ENCODE measurements at places on chromosomes 11 and 22.

DNA sequence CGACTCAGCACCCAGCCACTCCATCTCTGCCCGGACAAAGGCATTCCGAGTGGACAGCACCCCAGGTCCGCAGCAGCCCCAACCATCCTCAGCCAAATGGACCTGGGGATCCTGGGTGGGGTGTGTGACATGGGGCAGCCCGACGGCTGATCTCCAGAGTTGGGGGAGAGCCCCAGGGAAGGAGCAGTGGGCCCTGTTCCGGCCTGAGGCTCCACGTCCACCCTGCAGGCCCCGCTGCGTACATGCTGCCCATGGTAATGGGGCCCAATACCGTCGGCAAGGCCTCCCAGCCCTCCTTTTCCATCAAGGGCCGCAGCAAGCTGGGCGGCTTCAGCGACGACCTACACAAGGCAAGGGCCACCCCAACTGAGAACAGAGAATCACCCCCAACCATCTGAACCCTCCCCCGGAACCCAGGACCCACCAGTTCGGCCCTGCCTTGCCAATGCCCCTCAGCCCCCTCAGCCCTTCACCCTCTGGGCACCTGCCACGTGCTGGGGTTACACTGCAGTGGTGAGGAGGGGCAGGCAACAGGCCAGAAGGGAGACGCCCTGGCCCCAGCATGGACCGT lies 5.4 kb downstream of the SCGB1C1 start:
- DNase-seq = no peak

DNA sequence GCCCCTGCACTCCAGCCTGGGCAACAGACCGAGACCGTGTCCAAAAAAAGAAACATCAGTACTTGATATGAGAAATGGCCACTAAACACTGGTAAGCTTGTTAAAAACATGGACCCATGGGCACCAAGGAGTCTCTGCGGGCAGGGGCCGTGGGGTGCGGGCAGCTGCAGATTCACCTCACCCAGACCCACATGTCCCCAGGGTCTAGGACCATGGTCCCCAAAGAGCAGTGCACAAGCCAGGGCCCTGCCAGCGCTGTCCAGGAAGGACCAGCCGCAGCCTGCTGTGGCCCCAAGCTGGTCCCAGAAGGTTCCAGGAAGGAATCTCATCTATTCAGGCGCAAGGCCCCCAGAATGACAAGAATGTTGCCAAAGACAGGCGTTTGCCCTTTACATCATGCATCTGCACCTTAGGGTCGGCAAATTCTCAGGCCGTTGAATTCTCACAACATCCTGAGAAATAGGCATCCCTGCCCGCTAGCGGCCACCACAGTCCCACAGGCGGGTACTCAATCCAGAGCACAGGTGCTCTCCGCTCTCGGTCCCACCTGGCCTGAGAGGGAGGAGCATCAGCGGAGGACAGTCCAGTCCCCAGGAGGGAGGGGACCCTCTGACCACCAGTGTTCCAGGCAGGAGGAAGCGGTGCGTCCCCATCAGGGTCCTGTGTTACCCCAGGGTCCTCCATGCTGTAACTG lies 9.5 kb downstream of the YPEL1 start:
- DNase-seq = no peak

DNA sequence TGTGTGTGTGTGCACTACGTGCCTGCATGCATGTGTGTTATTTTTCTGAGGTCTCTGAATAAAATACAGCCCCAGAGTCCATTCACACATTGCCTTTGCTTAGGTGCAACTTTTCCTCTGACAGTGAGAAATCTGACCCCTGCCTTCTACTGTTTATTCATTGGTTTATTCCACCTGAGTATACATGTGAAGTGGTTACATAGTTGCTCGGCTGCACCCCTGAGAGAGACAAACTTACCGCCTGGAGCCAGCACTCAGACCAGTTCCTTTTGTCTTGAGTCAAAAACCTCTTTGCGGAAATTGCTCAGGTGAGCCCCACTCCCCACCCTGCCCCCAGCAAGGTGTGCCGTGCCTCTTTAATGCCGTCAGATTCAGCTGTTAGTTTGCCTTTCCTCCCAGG lies 363.6 kb downstream of the BRD1 start:
- DNase-seq = no peak

- DNase-seq = no peak
Measured at GRCh38 chr11:109512249-109512648, 90.3 kb downstream of the C11orf87 start.

DNA sequence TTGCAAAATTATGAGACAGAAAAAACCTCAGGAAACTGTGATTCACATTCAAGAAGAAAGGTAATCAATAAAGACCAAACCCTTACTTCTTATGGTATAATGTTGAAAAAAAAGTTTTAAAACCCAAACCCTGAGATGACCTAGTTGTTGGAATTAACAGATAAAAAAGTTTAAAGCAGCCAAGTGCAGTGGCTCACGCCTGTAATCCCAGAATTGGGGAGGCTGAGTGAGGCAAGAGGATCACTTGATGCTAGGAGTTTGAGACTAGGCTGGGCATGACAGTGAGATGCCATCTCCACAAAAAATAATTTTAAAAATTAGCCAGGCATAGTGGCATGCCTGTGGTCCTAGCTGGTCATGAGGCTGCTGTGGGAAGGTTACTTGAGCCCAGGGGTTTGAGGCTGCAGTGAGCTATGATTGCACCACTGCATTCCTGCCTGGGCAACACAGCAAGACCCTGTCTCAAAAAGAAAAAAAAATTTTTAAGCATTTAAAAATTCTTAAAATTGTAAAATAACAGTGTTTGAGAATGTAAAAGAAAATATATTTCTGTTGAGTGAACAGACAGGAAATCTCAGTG lies 85.1 kb downstream of the EFCAB6 start:
- DNase-seq = no peak

DNA sequence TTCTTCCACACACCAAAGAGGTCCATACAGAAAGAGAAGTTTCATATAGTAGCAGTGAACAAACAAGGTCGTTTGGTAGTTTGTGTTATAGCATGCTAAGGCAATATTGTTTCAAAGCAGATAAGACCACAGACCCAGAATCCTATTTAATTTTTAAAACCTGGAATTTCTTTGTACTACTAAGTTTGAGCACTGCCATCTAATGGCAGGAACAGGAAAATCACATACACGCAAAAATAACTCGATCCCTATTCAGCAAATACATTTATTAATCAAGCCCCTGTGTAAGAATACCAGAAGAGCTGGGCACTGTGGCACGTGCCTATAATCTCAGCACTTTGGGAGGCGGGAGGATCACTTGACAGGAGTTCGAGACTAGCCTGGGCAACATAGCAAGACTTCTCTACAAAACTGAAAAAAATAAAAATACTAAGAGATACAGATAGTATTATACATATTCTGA lies 2.9 kb upstream of the BTBD10 start:
- no peak for DNase-seq

DNA sequence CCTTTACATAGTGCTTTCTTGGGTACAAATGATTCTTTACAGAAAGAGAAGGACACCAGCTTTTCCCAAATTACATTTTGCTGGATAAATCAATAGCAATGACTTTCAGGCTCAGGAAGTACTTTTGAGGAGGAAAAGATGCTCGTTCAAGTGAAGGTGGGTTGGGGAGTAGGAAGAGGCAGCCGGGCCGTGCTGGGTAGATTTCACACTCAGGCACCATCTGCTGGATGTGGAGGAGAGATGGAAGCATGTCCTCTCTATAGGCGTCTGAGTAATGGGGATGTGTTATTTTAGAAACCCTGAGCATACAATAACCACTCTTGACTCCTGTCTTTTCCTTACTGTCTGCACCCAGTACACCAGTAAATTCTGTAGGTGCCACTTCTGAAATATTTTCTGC lies 152.3 kb upstream of the LARGE1 start:
- DNase-seq = no peak

GRCh38 chr11:132131047-132131446 lies 760.6 kb downstream of the NTM start:
- no peak for DNase-seq

DNA sequence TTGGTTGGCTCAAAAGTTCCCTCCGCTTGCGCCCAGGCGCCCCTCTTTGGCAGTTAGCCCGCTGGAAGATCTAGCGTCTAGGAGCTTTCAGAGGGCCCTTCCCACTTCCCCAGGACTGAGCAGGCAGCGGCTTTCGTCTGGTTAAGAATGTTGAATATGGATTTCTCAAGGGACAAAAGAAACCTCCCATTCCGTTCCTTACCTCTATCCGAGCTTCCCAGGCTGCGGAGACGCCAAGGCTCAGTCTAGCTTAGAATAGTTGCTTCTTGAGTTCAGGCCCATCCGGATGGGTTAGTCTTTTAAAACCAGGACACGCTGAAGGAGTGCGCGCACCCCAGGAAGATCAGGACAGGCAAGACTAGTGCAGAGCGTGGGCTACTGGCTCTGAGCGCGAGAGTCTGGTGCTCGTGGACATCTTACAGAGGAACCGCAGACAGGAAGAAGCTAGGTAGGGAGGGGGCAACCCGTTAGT lies 1.6 kb downstream of the NELL1 start:
- no peak for DNase-seq

DNA sequence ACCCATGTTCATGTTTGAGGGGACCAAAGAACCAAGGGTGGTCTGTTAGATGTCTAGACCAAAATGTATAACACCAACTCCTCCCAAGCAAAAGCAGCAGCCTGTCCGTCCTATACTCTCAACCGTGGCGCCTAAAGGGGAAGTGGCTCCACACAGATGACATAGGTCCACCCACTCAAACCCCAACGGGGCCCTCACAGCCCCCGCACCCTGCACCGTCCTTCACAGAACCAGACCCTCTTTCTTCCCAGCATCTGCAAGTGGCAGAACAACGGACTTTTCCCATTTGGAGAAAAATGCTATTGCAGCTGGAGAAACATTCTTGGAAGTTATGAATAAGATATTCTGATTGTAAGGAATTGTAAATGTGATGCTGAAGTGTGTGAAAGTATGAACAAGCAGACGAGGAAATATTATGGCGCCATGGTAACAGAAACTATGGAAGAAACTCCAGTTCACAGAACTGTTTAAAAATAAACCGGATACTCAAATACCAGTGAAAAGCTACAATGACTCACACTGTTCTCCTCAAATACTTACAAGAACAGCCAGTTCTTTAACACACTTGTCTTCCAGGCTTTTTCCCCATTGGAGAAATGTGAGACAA lies 76.5 kb upstream of the ARFGAP3 start:
- no peak for DNase-seq

GRCh38 chr11:35126000-35126878 lies 12.7 kb upstream of the CD44 start:
- no peak for DNase-seq

- DNase-seq = no peak
Measured at GRCh38 chr11:1388763-1389102, 1.0 kb upstream of the BRSK2 start.

DNA sequence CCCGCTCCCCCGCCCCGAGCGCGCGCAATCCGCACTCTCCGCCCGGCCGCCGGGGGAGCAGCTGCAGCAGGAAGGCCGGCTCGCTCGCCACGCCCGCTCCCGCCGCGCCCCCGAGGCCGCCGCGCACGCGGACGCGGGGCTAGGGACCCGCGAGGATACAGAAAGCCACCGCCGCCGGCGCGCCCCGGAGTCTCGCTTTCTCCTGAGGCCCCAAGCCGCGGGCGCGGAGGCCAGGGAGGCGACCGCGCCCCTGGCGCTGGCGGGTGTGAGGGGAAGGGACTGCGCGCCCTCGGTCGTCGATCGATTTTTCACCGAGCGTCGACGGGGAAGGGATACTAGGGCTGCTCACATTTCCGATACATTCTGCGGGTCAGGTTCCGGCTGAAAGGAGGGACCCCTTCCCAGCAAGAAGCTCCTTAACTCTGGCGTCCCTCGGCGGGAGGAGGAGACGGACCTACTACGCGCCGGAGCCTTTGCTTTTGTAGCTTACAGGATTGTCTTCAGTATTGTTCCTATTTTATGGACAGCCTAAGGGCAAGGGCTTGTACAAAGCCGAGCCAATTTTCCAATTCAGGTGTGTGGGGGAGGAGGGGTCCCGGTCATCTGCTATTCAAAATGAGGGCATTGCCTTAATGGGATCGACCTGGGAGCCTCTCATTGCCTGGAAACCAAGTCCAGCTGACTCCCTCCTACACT lies 416 bp upstream of the GAB2 start:
- peak; percentile 40 for DNase-seq

DNA sequence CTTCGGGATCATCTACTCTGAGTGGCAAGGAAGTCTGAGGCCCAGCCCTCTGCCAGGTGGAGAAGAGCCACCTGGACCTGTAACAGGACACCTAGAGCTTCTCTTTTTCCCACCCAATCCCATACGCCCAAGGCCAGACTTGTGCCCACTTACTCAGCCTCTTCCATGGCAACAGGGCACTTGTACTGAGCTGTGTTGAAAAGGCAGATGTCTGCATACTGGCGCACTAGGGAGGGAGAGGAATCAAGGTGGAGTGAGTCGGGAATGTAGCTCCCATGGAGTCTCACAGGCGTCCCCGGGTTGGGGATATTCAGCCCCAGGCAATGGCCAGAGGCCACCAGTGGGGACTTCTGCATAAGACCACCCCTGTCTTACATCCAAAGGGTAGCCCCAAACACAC lies 36.1 kb downstream of the TPBGL start:
- no peak for DNase-seq

DNA sequence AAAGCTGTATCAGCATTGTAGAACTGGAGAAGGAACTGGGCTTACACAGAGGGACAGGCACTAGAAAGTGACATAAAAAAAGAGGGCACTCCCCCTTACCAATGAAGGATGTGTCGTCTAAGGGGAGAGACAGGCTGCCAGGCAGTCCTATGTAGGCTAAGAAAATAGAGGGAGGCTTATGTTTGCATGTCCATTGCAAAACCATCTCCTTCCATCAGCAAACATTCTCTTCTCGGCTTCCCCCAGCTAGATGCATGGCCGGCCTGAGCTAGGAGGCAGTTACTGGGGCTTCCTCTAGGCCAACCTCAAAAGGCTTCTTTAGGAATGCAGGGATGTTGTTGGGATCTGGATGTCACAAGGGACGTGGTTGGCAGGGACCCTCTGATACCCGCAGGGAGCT lies 139.1 kb downstream of the PKNOX2 start:
- DNase-seq = no peak

DNA sequence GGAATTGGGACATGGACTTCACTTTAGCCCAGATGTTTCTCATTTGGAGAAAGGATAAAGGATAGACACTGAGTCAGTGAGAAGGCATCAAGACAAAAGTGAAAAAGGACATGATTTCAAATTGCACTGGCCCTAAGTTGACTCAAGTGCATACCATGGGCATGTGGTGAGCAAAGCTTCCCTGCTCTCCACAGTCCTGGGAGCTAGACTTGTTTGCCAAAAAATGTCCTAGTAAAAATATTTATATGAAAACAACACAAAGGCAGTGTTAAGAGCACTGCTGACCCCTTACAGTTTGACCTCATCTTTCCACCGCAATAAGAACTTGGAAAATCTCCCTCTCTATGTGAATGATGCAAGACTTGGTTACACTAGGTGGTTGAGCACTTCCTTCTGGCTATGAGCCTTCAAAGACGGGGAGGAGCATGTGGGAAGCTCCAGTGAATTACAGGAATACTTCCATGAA lies 46.5 kb upstream of the FIBIN start:
- no peak for DNase-seq

- DNase-seq = no peak
Measured at GRCh38 chr11:30128269-30128932, 102.4 kb upstream of the FSHB start.

GRCh38 chr11:34809191-34810106 lies 106.7 kb downstream of the APIP start:
- DNase-seq = no peak

All from stimulated activated CD4-positive, alpha-beta T cell treated with anti-CD3 and anti-CD28 coated beads, TNF-alpha, amount 100 ng/mL, for 1 hour (primary cell).